T-cell (primary cell): ENCODE measurements at places on chromosomes 11 and 22.

GRCh38 chr22:20799449-20799848, 25.5 kb downstream of the SERPIND1 start:
- H3K27me3 ChIP-seq, result no peaks in the 10 kb centered on the region
- H3K4me1 ChIP-seq, result no peaks in the 10 kb centered on the region
- no peak overlapping the region for H3K4me3 ChIP-seq

GRCh38 chr11:65017937-65018336, 4.0 kb downstream of the ARL2 start:
- H3K4me1 ChIP-seq, result peaks cover 2% of the 10 kb centered on the region
- no peak overlapping the region for H3K4me3 ChIP-seq
- no peak overlapping the region for H3K27ac ChIP-seq
- DNase-seq, result no peak
- H3K36me3 ChIP-seq, result no peaks in the 10 kb centered on the region
- no peaks in the 10 kb centered on the region for H3K27me3 ChIP-seq

DNA sequence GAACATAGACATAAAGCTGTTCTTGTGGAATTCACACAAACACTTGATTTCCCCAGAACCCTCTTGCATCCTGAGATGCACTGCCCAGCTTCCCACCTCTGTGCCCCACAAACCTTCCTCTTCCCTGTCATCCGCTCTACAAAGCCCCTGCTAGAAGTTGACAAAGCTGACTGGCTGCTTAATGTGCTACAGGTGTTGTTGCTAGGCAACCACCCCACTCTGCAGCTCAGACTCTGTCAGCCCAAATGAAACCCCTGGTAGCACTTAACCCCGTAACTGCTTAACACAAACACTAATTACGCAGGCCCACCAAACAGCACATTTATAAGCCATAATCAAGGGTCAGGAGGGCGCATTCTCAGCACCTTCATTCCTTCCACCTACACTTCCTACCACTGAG, 172.0 kb upstream of the CADM1 start:
- DNase-seq, result no peak
- peaks cover 12% of the 10 kb centered on the region for H3K27me3 ChIP-seq
- no peaks in the 10 kb centered on the region for H3K4me1 ChIP-seq
- H3K36me3 ChIP-seq, result no peaks in the 10 kb centered on the region
- H3K4me3 ChIP-seq, result no peak overlapping the region
- H3K27ac ChIP-seq, result no peak overlapping the region

GRCh38 chr11:2655834-2656622, 43.8 kb downstream of the KCNQ1OT1 start:
- DNase-seq, result no peak
- H3K4me3 ChIP-seq, result no peak overlapping the region
- no peak overlapping the region for H3K27ac ChIP-seq
- no peaks in the 10 kb centered on the region for H3K27me3 ChIP-seq

DNA sequence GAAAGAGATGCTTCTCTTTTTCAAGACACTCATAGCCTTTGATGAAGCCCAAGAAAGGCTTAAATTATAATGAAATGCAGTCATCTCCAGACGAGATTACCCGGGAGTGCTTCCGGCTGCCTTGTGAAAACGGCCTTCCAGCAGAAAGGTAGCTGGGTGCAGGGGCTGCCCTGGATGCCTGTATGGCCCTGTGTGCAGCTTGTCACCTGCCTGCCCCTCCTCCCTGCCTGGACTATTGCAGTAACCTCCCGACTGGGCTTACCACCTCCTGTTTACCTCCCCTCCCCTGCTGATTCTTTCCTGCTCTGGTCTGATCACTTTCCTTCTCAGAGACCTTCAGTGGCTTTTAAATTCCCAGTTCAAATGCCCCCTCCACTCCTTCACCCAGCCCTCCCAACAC, 126.4 kb upstream of the SYT13 start:
- no peaks in the 10 kb centered on the region for H3K36me3 ChIP-seq
- peaks cover 2% of the 10 kb centered on the region for H3K27me3 ChIP-seq
- H3K27ac ChIP-seq, result no peak overlapping the region
- DNase-seq, result no peak

DNA sequence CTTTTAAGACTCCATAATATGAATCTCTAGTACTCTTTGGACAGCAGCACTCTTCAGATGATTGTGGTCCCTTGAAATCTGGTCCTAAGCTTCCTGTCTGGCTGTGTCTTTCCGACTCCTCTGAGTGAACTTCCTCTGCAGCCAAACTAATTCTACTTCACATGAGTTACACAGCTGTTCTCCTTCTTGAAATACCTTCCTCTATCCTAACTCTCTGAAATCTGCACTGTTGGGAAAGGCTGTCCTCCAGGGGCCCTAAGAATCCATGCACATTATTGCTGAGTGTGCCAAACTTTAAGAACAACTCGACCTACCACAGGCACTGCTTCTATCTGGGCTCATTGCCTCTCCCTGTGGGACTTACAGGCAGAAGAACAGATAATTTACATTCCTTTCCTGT, 217.3 kb upstream of the ARHGAP42 start:
- no peaks in the 10 kb centered on the region for H3K27me3 ChIP-seq
- DNase-seq, result no peak
- no peak overlapping the region for H3K4me3 ChIP-seq
- no peak overlapping the region for H3K27ac ChIP-seq
- no peaks in the 10 kb centered on the region for H3K36me3 ChIP-seq

DNA sequence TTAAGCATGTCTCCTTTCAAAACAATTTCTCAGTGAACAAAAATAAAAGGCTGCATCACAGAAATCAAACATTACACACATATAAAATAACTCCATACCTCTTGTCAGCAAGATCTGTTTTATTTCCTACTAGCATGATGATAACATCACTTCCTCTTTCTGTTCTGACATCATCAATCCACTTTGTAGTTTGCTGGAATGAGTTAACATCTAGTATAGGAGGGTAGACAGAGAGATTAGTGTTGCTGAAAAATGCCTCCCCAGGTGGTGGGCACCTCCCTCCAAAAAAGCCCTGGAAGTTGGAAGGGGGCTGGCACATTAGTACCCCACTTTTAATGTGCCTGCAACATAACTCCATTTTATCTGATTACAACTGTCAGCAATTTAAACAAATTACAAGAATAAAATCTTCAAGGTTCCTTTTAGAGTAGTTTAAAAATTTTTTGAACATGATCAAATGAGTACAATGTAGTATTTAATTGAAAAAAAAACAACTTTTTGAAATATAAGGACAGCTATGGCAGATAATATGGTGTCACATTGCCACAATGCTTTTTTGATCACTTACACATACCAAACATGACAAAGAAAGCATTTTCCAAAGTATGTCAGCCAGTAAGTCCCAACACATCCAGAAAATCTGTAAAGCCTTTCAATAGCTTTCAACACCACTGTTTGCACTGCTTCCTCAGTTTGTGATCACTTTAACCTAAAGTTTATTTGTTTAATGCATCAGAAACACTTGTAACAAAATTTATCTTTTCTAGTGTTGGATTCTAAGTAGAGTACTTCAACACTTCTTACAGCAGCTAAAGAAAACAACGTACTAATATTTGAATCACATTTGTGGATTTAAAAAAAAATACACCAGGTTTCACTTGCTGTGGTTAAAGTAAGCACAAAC, 44.5 kb downstream of the RAB6A start:
- H3K4me3 ChIP-seq, result no peak overlapping the region
- no peaks in the 10 kb centered on the region for H3K27me3 ChIP-seq
- H3K4me1 ChIP-seq, result no peaks in the 10 kb centered on the region

DNA sequence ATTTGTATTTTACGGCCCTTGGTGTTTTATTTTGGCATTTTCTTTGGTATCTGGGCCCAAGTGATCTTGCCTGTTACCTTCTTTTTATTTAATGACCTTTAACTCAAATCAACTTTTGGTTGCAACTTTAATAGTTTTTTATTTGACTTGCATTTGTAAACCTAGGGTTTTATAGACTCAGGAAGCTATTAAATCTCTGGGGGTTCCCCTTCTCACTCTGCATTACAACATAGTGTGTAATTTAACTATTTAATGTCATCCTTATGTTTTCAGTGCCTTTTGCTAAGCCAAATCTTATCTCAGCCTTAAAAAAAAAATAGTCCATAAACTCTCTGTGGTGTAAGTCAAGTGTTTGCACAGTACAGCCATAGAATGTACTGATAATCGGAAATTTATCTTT, 3.4 kb downstream of the FJX1 start:
- no peak overlapping the region for H3K27ac ChIP-seq
- peaks cover 20% of the 10 kb centered on the region for H3K4me1 ChIP-seq
- DNase-seq, result no peak
- H3K27me3 ChIP-seq, result peaks cover 10% of the 10 kb centered on the region
- H3K4me3 ChIP-seq, result no peak overlapping the region
- no peaks in the 10 kb centered on the region for H3K36me3 ChIP-seq

DNA sequence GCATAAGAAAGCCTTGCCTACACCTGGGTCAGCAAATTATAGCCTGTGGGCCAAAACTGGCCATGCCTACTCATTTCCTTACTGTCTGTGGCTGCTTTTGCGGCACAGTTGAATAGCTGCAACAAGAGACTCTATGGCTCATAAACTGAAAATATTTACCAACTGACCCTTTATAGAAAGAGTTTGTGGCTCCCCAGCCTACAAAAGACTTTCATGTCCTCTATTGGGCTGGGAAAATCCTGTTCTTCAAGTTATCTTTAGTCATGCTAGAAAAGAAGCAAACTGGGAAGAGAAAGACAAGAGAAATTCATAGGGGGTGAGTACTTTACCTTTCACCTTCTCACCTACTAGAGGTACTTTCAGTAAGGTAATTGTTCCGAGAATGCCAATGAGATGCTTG, 175.1 kb downstream of the SWAP70 start:
- no peak overlapping the region for H3K4me3 ChIP-seq
- peaks cover 17% of the 10 kb centered on the region for H3K4me1 ChIP-seq
- H3K27me3 ChIP-seq, result no peaks in the 10 kb centered on the region
- no peak for DNase-seq

DNA sequence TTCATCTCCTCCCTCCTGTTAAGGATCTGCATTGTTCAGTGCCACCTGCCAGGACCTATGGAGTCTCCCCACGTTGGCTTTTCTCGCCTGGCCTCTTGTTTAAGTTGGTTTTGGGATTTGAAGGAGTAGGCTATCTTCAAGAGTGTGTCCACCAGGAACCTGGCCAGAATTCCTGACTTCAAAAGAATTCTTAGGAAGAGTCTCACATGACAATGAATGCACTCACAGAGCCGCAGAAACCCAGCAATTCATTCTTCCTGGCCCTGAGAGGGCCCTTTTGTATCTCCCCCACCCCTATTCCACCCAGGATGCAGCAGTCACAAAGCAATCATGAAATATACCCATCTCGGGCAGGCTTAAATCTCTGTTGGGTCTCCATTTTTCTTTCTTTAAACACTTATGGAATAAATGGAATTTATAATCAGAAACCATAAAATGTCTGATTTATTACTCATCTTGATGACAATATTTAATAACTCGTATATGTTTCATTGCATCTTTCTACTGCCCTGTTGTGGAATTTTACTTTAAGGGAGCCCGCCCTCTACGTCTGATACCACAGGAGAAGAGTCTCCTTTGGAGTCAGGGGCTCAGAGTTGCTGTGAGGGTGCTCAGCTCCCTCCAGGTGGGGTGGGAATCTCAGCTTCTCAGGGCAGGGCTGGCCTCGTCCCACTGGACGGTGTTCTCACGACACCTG, 507.0 kb downstream of the NTM start:
- H3K27ac ChIP-seq, result no peak overlapping the region
- no peaks in the 10 kb centered on the region for H3K27me3 ChIP-seq
- no peak for DNase-seq
- no peaks in the 10 kb centered on the region for H3K36me3 ChIP-seq
- H3K4me1 ChIP-seq, result no peaks in the 10 kb centered on the region
- H3K4me3 ChIP-seq, result no peak overlapping the region

GRCh38 chr11:37450613-37451012, 852.6 kb upstream of the RAG2 start:
- no peaks in the 10 kb centered on the region for H3K27me3 ChIP-seq
- H3K4me3 ChIP-seq, result no peak overlapping the region
- no peak overlapping the region for H3K27ac ChIP-seq
- no peaks in the 10 kb centered on the region for H3K36me3 ChIP-seq
- no peaks in the 10 kb centered on the region for H3K4me1 ChIP-seq

GRCh38 chr22:32590556-32590955, 115.9 kb downstream of the FBXO7 start:
- no peak overlapping the region for H3K27ac ChIP-seq
- no peaks in the 10 kb centered on the region for H3K36me3 ChIP-seq
- H3K4me1 ChIP-seq, result no peaks in the 10 kb centered on the region
- no peaks in the 10 kb centered on the region for H3K27me3 ChIP-seq
- DNase-seq, result no peak
- no peak overlapping the region for H3K4me3 ChIP-seq

- no peak for DNase-seq
- peaks cover 41% of the 10 kb centered on the region for H3K27me3 ChIP-seq
- H3K27ac ChIP-seq, result no peak overlapping the region
- no peaks in the 10 kb centered on the region for H3K4me1 ChIP-seq
- H3K36me3 ChIP-seq, result no peaks in the 10 kb centered on the region
- H3K4me3 ChIP-seq, result no peak overlapping the region
These were observed 864.3 kb downstream of the TBC1D22A start for GRCh38 chr22:47626428-47627390.

- H3K4me1 ChIP-seq, result no peaks in the 10 kb centered on the region
- H3K4me3 ChIP-seq, result no peak overlapping the region
- H3K36me3 ChIP-seq, result no peaks in the 10 kb centered on the region
- DNase-seq, result no peak
- no peak overlapping the region for H3K27ac ChIP-seq
These were observed 39.5 kb downstream of the CHRDL2 start for GRCh38 chr11:74691755-74692154.

DNA sequence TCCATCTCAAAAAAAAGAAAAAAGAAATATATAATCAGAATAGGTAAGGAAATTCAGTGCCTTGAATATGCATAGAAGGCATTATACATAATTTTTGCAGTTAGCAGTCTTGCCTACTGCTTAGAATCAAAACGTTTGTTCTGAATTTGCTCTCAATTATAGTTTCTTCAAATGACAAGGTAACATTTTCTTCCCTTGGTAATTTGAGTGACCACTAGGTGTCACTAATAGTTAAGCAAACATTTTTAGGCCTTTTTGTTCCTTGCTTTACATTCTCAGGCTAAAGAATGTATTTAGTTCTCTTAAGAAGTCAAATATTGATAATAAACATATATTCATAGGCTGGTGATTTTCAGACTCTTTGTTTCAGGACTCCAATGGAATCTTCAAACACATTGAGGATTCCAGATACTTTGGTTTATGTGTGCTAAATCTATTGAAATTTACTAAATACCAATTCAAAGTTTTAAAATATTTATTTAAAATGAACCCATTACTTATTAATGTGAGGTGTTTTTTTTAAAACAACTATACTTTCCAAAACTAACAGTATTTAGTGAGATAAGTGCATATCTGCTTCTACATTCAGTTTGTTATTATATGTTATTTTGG, 55.0 kb upstream of the DEPDC7 start:
- H3K4me1 ChIP-seq, result no peaks in the 10 kb centered on the region
- H3K36me3 ChIP-seq, result no peaks in the 10 kb centered on the region
- H3K27ac ChIP-seq, result no peak overlapping the region
- DNase-seq, result no peak
